MCF 10A (cell line): ENCODE measurements at places on chromosomes 3 and 15.

- H3K27me3 ChIP-seq = no peaks in the 10 kb centered on the region
- H3K36me3 ChIP-seq = no peaks in the 10 kb centered on the region
- no peak overlapping the region for H3K27ac ChIP-seq
- H3K4me3 ChIP-seq = no peak overlapping the region
These were observed 233.3 kb downstream of the SHOX2 start for GRCh38 chr3:157872902-157873301.

DNA sequence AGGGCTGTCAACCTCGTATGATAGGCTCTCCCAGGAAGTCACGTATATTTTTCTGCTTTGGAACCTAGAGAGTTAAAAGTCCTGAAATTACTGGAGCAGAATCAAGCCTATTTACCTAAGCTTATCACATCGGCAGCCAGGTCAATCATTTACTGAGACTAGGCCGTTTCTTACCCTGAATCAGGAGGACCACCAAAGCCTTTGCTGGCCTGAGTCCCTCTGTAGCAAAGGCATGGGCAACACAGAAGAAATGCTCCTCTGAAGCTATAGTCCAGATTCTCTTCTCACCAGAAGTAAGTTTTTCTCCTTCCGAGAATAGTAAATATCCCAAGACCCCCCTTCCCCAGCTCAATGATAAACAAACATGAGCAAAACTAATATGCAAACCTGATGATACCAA is 125.9 kb upstream of the PHLDB2 start:
- no peak overlapping the region for H3K4me3 ChIP-seq
- no peak overlapping the region for H3K27ac ChIP-seq
- DNase-seq = no peak
- H3K27me3 ChIP-seq = no peaks in the 10 kb centered on the region
- H3K36me3 ChIP-seq = no peaks in the 10 kb centered on the region
- H3K4me1 ChIP-seq = peaks cover 52% of the 10 kb centered on the region

DNA sequence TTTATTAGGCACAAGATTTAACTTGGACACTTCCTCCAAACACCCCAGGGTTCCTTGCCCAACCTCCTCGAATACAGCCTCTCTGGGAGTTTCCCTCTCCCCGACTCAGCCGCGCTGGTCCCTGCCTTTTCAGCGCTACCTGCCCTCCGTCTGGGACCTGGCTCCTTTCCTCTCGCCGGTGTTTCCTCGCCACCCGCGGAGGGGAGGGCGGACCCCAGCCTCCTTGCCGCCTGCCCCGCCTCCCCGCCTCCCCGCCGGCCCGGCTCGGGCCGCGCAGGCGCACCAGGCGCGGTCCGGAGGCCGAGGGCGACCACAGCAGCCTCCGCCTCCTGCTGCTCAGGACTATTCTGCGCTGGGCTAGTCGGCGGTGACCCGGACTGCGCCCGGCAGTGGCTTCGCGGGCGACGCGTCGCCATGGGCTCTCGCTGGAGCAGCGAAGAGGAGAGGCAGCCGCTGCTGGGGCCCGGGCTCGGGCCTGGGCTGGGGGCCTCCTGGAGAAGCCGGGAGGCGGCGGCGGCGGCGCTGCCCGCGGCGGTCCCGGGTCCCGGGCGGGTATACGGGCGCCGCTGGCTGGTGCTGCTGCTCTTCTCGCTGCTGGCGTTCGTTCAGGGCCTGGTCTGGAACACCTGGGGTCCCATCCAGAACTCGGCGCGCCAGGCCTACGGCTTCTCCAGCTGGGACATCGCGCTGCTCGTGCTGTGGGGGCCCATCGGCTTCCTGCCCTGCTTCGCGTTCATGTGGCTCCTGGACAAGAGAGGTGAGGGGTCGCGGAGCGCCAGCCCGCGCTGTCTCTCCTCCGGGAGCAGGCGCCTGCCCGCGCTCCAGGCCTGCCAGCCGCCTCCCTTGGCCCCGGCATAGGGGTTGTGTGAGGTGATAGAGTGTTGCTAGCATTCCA is at the start of gene SLC49A4:
SLC49A4 (plus strand) TSS at position 291 of the 895 bp plus-strand sequence; CDS start at position 415, 124 bp downstream.
- H3K4me1 ChIP-seq = peaks cover 14% of the 10 kb centered on the region
- H3K4me3 ChIP-seq = no peak within 1 kb of the TSS
- DNase-seq = peak; percentile 87
- no peaks in the 10 kb centered on the region for H3K36me3 ChIP-seq
- H3K27ac ChIP-seq = peak within 1 kb of the TSS; percentile 97

DNA sequence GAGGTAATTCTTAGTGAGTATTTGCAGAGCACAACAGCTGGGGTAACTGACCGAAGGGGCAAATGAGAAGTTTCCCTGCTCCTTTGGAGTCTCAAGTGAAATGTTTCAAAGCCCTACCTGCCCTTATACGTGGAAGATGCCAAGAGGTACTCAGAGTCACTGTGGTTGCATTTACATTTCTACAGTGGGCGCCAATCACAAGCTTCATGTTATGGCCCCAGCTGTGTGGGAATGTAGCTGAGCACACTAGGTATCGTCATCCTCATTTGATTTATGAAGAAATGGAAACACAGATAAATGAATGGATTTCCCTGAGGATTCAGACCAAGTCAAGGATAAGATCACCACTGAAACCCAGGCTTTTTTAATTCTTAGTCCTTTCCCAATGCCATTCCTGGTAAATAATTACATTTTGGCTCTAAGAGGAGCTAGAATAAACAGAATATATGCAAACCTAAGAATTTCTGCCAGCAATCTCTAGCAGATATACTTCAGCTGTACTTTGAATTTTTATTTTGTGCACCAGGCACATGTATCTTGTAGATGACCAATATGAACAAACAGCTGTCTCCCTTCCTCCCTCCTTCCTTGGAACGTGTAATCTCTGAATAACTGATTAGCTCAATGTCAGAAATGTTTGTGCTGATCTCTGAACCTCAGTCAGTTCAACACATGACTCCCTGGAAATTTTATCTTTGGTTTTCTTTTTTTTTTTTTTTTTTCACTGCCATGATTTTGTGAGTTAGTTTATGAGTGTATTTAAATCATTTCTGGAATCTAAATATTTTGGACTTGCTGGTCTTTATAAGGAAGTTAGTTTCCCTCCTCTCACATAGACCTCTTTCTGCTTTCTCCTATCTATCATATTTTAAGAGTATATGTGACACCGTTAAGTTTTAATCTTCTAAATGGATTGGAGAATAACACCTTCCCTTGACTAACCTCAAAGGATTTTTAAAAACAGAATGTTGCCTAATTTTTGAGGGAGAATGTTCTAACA is 69.2 kb downstream of the MAP2K5 start:
- H3K4me3 ChIP-seq = no peak overlapping the region
- H3K36me3 ChIP-seq = peaks cover 6% of the 10 kb centered on the region
- H3K4me1 ChIP-seq = no peaks in the 10 kb centered on the region
- H3K27me3 ChIP-seq = no peaks in the 10 kb centered on the region
- H3K27ac ChIP-seq = no peak overlapping the region

- H3K4me1 ChIP-seq = no peaks in the 10 kb centered on the region
- no peaks in the 10 kb centered on the region for H3K27me3 ChIP-seq
- peak; percentile 59 for DNase-seq
- peak overlapping the region; percentile 60 for H3K27ac ChIP-seq
- H3K36me3 ChIP-seq = peaks cover 23% of the 10 kb centered on the region
These were observed 727 bp upstream of the TM2D3 start for GRCh38 chr15:101652786-101653430.

DNA sequence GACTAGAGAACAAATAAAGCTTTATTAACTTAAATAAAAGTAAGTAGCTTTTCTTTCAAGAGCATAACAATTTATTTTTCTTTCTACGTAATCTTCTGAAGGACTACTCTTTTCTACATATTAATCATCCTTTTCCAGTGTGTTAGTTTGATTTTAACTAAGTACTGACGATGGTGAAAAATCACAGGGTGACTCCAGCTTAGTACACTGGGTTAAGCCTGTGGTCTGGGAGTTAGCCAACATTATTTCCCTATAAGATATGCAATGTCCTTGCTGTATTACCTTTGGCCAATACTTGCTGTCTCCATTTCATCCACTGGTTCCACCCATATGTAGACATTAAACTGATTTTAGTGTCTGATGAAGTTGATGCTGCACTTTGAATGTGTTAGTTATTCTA is 508.6 kb upstream of the SUCLG2 start:
- no peak overlapping the region for H3K4me3 ChIP-seq
- no peak overlapping the region for H3K27ac ChIP-seq
- H3K36me3 ChIP-seq = no peaks in the 10 kb centered on the region
- no peak for DNase-seq
- no peaks in the 10 kb centered on the region for H3K4me1 ChIP-seq
- no peaks in the 10 kb centered on the region for H3K27me3 ChIP-seq

DNA sequence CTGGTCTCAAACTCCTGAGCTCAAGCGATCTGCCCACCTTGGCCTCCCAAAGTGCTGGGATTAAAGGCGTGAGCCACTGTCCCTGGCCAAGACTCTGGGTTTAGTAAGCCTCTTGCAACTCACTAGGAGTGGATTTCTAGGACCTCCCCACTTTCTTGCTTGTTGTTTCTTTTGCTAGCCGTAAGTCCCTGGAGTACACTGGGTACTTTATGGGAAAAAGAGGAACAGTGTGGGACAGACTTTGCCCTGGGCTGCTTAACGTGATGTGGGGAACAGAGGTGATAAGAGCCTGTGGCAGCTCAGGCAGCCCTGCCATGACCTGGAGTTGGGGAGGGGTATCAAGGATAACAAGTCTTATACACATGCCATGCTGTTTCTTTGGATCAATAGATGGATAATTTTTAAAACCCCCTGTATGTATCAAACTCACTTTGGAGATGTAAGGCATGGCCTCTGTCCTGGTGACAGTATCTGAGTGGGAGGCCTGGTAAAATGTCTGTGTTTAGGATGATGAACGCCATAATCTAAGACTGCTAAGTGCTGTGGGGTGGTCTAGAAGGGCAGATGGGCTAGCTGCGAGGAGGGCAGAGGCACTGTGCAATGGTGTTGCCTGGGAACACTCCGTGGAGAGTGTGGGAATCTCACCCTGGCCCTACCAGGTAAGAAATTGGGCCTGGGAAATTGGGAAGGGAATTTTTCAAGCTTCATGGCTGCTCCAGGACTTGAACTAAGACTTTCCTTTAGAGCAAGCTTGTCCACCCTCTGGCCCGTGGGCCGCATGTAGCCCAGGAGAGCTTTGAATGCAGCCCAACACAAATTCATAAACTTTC is 54.8 kb downstream of the SMAD3 start:
- peaks cover 58% of the 10 kb centered on the region for H3K4me1 ChIP-seq
- no peak for DNase-seq
- peak overlapping the region; percentile 97 for H3K27ac ChIP-seq
- no peak overlapping the region for H3K4me3 ChIP-seq
- H3K27me3 ChIP-seq = no peaks in the 10 kb centered on the region
- peaks cover 7% of the 10 kb centered on the region for H3K36me3 ChIP-seq

- no peak overlapping the region for H3K27ac ChIP-seq
- no peaks in the 10 kb centered on the region for H3K27me3 ChIP-seq
- peaks cover 6% of the 10 kb centered on the region for H3K4me1 ChIP-seq
- no peaks in the 10 kb centered on the region for H3K36me3 ChIP-seq
- H3K4me3 ChIP-seq = no peak overlapping the region
These were observed 23.1 kb downstream of the EOMES start for GRCh38 chr3:27699067-27699466.

- no peak for DNase-seq
- peaks cover 4% of the 10 kb centered on the region for H3K36me3 ChIP-seq
These were observed 15.0 kb upstream of the TRANK1 start for GRCh38 chr3:36959821-36960220.

GRCh38 chr3:117793622-117794265 is 1084.2 kb downstream of the TUSC7 start:
- DNase-seq = no peak
- no peak overlapping the region for H3K4me3 ChIP-seq
- H3K27ac ChIP-seq = no peak overlapping the region
- no peaks in the 10 kb centered on the region for H3K36me3 ChIP-seq
- H3K27me3 ChIP-seq = no peaks in the 10 kb centered on the region

- peak; percentile 96 for DNase-seq
- no peaks in the 10 kb centered on the region for H3K27me3 ChIP-seq
- H3K4me1 ChIP-seq = peaks cover 8% of the 10 kb centered on the region
- H3K36me3 ChIP-seq = peaks cover 17% of the 10 kb centered on the region
- peak overlapping the region; percentile 77 for H3K27ac ChIP-seq
These were observed 40.9 kb downstream of the IRAK2 start for GRCh38 chr3:10205451-10206165.

- peak; percentile 61 for DNase-seq
- H3K27me3 ChIP-seq = no peaks in the 10 kb centered on the region
- H3K4me3 ChIP-seq = no peak overlapping the region
- H3K4me1 ChIP-seq = no peaks in the 10 kb centered on the region
- H3K27ac ChIP-seq = no peak overlapping the region
These were observed 92.9 kb downstream of the MCTP2 start for GRCh38 chr15:94324117-94324826.

DNA sequence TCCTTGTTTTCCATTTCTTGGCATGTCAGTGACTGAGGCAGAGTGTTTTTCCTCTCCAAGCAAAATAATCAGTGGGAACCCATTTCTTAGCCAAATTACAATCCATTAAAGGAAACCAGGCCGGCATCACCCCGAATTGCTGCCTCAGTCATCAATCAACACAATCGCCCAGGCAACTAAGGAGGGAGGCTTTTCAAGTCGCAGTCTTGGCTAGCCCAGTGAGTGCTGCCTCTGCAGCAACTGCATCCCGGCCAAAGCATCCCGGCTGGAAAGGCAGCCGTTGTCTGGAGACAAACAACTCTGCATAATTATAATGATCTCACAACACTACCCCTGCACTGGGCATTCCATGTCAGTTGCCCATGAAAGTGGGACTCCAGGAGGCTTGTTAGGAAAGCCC is 213.5 kb upstream of the PRICKLE2 start:
- no peak overlapping the region for H3K4me3 ChIP-seq
- no peaks in the 10 kb centered on the region for H3K4me1 ChIP-seq
- no peak overlapping the region for H3K27ac ChIP-seq
- H3K36me3 ChIP-seq = no peaks in the 10 kb centered on the region
- DNase-seq = no peak
- peaks cover 12% of the 10 kb centered on the region for H3K27me3 ChIP-seq

DNA sequence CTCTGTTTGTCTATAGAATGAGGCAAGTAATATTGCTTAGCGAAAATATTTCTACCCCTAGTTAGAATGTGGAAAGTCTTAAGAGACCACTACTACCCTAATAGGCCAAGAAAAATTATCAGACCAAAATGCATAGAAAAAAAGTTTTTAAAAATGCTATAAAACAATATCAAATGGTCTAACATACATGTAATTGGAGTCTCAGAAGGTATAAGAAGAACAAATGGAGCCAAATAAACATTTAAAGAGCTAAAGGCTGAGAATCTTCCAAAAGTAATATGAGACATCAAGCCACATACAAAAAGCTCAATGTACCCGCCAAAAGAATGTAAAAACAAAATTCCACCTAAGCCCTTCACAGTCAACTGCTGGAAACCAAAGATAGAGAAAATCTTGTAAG is 133.5 kb upstream of the GADL1 start:
- H3K36me3 ChIP-seq = no peaks in the 10 kb centered on the region
- no peak overlapping the region for H3K27ac ChIP-seq
- DNase-seq = no peak
- no peaks in the 10 kb centered on the region for H3K27me3 ChIP-seq
- no peak overlapping the region for H3K4me3 ChIP-seq

DNA sequence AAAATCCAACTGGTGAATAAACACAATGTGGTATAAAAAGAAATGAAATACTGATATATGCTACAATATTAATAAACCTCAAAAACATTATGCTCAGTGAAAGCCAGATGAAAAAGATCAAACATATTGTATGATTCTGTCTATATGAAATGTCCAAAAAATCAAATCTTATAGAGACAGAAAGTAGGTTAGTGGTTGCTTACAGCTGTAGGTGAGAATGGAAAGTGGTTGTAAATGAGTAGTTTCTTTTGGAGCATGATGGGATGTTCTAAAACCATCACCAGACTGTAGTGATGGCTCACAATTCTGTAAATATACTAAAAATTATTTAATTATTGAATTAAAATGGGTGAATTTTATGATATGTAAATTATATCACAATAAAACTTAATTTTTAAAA is 58.4 kb downstream of the SENP7 start:
- H3K4me3 ChIP-seq = no peak overlapping the region
- no peak for DNase-seq
- no peaks in the 10 kb centered on the region for H3K27me3 ChIP-seq

GRCh38 chr15:69854001-69854400 is 243.7 kb downstream of the TLE3 start:
- peaks cover 6% of the 10 kb centered on the region for H3K4me1 ChIP-seq
- H3K4me3 ChIP-seq = no peak overlapping the region
- peaks cover 23% of the 10 kb centered on the region for H3K27me3 ChIP-seq
- H3K36me3 ChIP-seq = peaks cover 5% of the 10 kb centered on the region
